ENCODE measurements at places on chromosomes 16 and 17. TPM values are rescaled to one million over a fixed set of nuclear protein-coding genes. Genes with fewer than 3 reads are reported as not detected.
A peak's percentile ranks its signal among the peaks of the same experiment; 100 is the strongest.

GRCh38 chr17:81162491-81162890 lies 2.8 kb upstream of the PVALEF start:
- DNase-seq = no peak
- H3K4me3 ChIP-seq = no peak overlapping the region
- no peaks in the 10 kb centered on the region for H3K36me3 ChIP-seq
- peaks cover 24% of the 10 kb centered on the region for H3K27me3 ChIP-seq
- peaks cover 33% of the 10 kb centered on the region for H3K4me1 ChIP-seq

DNA sequence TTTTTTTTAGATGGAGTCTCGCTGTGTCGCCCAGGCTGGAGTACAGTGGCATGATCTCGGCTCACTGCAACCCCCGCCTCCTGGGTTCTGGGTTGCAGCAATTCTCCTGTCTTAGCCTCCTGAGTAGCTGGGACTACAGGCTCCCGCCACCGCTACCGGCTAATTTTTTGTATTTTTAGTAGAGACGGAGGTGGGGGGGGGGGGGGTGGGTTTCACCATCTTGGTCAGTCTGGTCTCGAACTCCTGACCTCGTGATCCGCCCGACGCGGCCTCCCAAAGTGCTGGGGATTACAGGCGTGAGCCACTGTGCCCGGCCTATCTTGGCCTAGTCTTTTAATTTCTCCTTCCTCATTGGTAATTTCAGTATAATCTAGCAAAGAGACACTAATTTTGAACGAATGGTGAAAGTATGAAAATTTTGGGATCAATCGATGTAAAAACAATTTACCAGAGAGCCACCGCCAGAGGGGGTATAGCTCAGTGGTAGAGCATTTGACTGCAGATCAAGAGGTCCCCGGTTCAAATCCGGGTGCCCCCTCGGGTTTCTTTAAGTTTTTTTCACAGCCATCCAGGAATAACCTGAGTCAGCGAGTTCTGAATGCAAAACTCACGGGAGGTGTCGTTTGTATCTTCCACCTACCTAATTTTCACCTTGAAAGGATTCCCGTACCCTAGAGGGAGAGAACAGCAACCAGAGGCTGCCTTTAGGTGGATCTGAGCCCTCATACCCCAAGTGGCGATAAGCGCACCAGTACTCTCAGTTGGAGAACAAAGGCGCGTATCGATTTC lies 2.5 kb upstream of the LASP1 start:
- DNase-seq = peak; percentile 53
- no peaks in the 10 kb centered on the region for H3K36me3 ChIP-seq
- no peak overlapping the region for H3K27ac ChIP-seq
- peaks cover 28% of the 10 kb centered on the region for H3K4me1 ChIP-seq
- peak overlapping the region; percentile 98 for H3K4me3 ChIP-seq
- H3K27me3 ChIP-seq = no peaks in the 10 kb centered on the region

DNA sequence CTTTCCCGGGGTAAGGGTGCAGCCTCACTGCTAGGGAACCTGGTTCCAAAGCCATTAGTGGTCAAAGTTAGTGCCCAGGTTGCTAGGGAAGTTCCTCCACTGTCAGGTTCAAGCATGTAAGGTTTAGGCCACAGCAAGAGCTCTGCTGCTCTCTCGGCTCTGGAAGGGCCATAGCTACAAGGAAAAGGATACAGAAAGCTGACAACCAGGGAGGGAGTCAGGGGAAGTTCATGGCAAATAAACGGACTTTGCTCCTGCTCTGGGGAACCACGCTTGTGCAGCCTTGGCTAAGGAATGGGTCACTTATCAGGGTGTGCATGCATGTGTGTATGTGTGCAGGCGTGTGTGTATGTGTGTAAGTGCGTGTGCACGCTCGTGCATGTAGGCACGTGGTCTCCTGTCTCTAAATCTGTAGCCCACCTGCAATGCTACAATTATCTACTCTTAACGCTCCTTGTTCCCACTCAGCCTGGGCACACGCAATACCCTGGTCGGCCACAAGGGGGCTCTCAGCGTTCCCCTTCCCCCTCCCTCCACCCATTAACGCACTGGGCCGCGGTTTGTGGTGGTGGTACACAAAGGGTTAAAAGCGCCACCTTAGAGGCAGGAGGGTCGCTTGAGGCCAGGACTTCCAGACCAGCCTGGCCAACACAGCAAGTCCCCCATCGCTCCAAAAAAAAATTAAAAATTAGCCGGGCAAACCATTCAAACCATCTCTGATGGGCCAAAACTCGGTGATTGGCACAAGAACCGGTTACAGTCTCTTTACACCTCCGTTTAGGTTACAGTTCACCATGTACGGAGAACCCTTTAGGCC lies 48.4 kb upstream of the KDM8 start:
- DNase-seq = peak; percentile 39
- H3K4me1 ChIP-seq = no peaks in the 10 kb centered on the region
- no peaks in the 10 kb centered on the region for H3K27me3 ChIP-seq
- no peak overlapping the region for H3K4me3 ChIP-seq
- no peak overlapping the region for H3K27ac ChIP-seq

DNA sequence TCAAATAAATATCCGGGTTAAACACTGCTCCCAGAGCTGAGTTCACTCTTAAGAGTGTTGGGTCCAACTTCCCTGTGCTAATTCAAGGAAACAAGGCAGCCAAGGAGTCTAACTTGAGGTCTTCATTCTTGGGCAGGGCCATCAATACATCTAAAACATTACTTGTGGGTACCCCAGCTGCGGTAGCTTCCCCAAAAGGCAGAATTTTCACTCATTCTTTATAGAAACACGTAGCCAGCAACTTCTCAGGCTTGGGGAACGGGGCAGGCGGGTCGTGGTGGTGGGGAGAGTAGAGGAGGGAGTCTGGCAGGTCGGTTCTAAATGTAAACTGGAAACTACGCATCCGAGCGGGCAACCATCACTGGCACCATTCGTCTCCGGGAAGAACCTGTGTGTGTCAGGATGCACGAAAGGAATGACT lies 666 bp upstream of the METTL9 start:
- no peaks in the 10 kb centered on the region for H3K36me3 ChIP-seq
- H3K27me3 ChIP-seq = no peaks in the 10 kb centered on the region
- H3K4me1 ChIP-seq = peaks cover 58% of the 10 kb centered on the region
- peak overlapping the region; percentile 96 for H3K27ac ChIP-seq
- peak overlapping the region; percentile 88 for H3K4me3 ChIP-seq

DNA sequence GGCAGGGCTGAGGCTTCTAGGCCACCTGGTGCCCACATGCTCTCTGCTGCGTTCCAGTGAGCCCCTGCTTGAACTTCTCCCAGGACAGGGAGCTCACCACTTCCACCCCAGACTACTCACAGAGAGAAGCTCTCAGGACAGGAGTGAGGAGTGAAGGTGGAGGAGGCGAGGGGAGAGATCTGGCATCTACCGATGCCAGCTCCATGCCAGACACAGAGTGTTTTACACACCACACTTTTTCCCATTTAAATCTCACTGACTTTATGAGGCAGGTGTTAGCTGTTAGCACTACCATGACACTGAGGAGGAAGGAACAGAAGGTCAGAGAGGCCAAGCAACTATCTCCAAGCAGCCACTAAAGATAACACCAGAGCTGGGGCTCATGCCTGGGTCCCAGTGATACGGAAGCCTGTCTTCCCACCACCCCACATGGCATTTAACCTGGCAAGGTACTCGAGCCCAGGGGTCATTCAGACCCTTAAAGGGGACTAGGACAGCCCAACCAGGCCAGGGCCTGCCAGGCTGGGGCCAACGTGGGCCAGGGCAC lies 6.8 kb downstream of the FAM83G start:
- no peaks in the 10 kb centered on the region for H3K4me1 ChIP-seq
- no peak overlapping the region for H3K27ac ChIP-seq
- no peaks in the 10 kb centered on the region for H3K36me3 ChIP-seq
- H3K4me3 ChIP-seq = no peak overlapping the region

- H3K4me1 ChIP-seq = no peaks in the 10 kb centered on the region
- H3K27ac ChIP-seq = no peak overlapping the region
Measured at GRCh38 chr16:119295-119694, 19.2 kb downstream of the NPRL3 start.

GRCh38 chr17:40598619-40599467 lies 33.6 kb upstream of the CCR7 start:
- H3K27me3 ChIP-seq = no peaks in the 10 kb centered on the region
- no peaks in the 10 kb centered on the region for H3K36me3 ChIP-seq
- no peak overlapping the region for H3K4me3 ChIP-seq

DNA sequence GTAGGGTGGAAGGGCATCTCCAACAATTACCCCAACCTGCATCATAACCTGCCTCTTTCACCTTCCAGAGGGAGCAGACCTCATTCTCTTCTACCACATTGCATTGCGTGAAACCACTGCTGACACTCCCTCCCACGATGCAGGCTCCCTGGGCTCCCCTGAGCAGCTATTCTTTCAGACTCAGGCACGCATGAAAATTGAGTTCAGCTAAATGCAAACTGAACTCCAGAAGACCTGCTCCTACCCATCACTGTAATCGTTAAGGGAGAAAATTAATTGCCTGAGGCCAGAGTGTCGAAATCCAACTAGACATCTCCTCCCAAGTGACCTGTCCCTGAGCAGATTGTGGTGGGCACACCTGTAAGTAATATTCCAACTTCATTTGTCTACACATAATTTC lies 186.0 kb downstream of the GRIN2A start:
- H3K4me3 ChIP-seq = no peak overlapping the region
- no peak for DNase-seq

DNA sequence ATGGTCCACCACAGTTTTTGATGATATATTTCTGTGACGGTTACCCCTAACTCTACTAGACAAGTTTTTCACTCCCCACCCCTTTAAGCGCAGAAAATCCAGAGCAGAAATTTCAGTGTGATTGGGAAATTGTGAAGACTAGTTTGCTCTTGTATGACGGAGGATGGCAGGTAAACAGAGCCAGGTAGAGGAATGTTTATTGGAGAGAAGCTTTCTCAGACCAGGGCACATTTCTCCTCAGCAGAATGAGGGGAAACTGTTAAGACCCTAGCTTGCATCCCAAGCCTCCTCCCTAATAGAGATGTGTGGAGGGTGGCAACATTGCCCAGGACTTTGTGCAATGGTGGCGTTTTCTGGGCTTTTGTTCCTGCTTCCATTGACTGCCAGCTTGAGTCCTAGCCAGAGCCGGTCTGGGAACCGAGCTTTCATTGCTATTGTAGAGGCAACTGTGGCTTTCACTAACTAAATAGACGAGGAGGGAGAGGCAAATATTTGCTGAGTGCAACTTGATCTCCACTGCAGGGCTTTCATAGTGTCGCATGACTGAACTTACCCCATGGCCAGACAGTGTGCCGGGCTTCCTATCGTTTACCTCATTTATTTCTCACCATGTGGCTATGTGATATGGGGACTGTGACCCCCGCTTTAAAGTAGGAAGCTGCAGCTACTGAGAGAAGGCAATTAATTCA lies 159.6 kb upstream of the MPHOSPH6 start:
- no peak overlapping the region for H3K4me3 ChIP-seq
- no peak for DNase-seq

DNA sequence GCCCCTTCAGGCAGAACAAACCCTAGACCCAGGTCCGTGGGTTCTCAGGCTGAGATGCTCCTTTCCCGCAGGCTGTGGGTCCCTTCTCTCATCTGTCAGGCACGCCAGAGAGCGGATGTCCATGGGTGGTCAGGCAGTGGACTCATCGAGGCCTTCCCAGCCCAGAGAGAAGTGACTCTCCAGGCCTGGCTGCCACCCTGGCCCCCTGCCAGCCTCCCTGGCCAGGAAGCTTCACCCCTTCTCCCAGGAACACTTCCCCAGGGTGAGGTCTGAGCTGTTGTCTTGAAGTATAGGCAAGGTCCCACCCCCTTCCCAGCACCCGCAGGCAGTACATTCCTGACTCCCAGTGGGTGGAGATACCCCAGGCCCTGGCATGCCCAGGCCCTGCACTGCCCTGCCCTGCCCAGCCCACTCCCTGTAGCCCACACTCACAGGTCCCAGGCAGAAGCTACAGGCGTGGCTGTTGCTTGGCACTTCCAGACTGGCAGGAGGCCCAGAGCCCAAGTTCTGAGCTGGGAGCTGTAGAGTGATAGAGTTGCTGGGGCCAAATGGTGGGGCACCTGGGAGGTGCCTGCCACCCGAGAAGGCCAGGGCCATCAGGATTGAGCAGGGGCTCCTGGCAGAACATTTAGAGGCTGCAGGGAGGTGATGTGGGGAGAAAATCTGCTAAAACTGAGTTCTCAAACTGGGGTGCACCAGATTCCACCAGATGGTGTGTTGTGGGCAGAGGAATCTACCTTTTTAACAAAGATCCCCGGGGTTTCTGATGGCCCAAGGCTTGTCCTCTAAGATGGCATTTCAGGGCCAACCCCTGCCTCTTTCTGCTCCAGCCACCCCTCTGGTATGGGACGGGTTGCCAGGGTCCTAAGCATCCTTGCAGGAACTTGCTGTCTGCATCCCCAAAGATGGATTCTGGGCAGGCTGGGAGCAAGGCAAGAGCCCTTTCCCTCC lies 6.7 kb downstream of the ITGA3 start:
- no peaks in the 10 kb centered on the region for H3K36me3 ChIP-seq
- no peak overlapping the region for H3K27ac ChIP-seq
- no peak for DNase-seq
- no peak overlapping the region for H3K4me3 ChIP-seq

- no peaks in the 10 kb centered on the region for H3K4me1 ChIP-seq
- H3K27ac ChIP-seq = no peak overlapping the region
- H3K4me3 ChIP-seq = no peak overlapping the region
- H3K36me3 ChIP-seq = no peaks in the 10 kb centered on the region
- H3K27me3 ChIP-seq = no peaks in the 10 kb centered on the region
- DNase-seq = no peak
Measured at GRCh38 chr17:65604070-65604469, 42.6 kb upstream of the AXIN2 start.

GRCh38 chr17:31078290-31078689 lies 16.5 kb upstream of the NF1 start:
- no peaks in the 10 kb centered on the region for H3K27me3 ChIP-seq
- H3K36me3 ChIP-seq = no peaks in the 10 kb centered on the region
- H3K27ac ChIP-seq = no peak overlapping the region
- no peak for DNase-seq
- H3K4me1 ChIP-seq = no peaks in the 10 kb centered on the region

GRCh38 chr17:8898126-8898525 lies 30.7 kb upstream of the PIK3R6 start:
- H3K36me3 ChIP-seq = peaks cover 100% of the 10 kb centered on the region
- peaks cover 18% of the 10 kb centered on the region for H3K4me1 ChIP-seq
- no peak overlapping the region for H3K27ac ChIP-seq
- H3K27me3 ChIP-seq = no peaks in the 10 kb centered on the region
- DNase-seq = no peak

GRCh38 chr16:80883159-80883642 lies 78.8 kb upstream of the CDYL2 start:
- no peak overlapping the region for H3K4me3 ChIP-seq
- no peak overlapping the region for H3K27ac ChIP-seq
- no peaks in the 10 kb centered on the region for H3K4me1 ChIP-seq

- H3K27ac ChIP-seq = no peak overlapping the region
- H3K4me3 ChIP-seq = no peak overlapping the region
- H3K36me3 ChIP-seq = no peaks in the 10 kb centered on the region
- no peak for DNase-seq
Measured at GRCh38 chr17:70021726-70022125, 53.3 kb upstream of the KCNJ16 start.

PRAC1 gene
- not detected for polyA plus RNA-seq

TRAPPC1 gene
- 172 TPM for polyA plus RNA-seq

FGF11 gene
- not detected for polyA plus RNA-seq

G6PC1 gene
- polyA plus RNA-seq = not detected

ZMYND15 gene
- polyA plus RNA-seq = 1.2 TPM

MYH2 gene
- polyA plus RNA-seq = not detected

ASPA gene
- not detected for polyA plus RNA-seq

Measured in CD14-positive monocyte (primary cell).